Right ventricle myocardium inferior (tissue), 1 donor: ENCODE measurements at places on chromosomes 5 and 9.

DNA sequence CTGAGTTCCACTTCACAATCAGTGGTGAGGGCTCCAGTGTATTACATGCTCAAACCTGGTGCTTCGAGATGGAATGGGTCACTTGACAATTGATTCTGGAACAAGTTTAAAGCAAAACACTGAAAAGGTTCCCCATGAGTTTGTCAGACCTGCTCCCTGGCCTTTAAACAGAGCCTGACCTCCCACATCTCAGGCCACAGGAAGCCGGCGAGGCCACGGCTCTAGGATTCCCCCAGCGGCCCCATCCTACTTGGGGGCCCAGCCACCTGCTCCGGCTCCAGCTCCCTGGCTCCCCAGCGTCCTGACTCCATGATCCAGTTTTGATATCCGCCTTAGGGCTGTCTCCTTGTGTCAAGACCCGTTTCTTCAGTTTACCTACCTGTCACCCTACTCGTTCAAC lies 62.0 kb downstream of the TTLL11 start:
- no peak for DNase-seq

- peak; percentile 57 for DNase-seq
These were observed 127.2 kb downstream of the OLFM1 start for GRCh38 chr9:135214706-135215105.

- no peak for DNase-seq
These were observed 1.5 kb upstream of the TTC39B start for GRCh38 chr9:15308511-15308910.

DNA sequence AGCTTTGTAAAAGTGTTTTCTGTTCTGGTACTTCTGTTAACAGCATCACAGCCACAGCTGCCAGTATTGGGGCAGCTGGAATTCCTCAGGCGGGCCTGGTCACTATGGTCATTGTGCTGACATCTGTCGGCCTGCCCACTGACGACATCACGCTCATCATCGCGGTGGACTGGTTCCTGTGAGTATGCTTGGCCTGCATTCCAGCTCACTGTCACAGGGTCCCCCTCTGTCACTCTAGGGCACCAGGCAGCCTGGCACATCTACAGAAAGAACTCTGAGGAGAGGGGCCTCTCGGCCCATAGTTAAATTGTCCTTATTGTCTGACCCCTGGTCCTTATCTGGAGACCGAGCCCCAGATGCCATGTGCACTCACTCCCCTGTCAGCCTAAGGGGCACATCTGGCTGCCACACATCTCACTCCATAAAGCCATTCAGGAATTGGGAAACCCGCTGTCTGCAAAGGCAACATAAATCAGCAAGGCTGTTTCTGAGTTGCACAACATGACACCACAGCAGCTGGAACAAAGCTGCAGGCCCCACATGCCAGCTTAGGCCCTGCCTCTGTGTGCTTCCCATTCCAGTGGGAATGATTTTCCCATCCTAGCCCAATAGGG lies 77.5 kb downstream of the SLC1A3 start:
- peak; percentile 80 for DNase-seq

GRCh38 chr5:56229111-56229510 lies 4.0 kb downstream of the ANKRD55 start:
- no peak for DNase-seq

- DNase-seq: no peak
These were observed 2.5 kb downstream of the EGFL7 start for GRCh38 chr9:136665111-136665703.

DNA sequence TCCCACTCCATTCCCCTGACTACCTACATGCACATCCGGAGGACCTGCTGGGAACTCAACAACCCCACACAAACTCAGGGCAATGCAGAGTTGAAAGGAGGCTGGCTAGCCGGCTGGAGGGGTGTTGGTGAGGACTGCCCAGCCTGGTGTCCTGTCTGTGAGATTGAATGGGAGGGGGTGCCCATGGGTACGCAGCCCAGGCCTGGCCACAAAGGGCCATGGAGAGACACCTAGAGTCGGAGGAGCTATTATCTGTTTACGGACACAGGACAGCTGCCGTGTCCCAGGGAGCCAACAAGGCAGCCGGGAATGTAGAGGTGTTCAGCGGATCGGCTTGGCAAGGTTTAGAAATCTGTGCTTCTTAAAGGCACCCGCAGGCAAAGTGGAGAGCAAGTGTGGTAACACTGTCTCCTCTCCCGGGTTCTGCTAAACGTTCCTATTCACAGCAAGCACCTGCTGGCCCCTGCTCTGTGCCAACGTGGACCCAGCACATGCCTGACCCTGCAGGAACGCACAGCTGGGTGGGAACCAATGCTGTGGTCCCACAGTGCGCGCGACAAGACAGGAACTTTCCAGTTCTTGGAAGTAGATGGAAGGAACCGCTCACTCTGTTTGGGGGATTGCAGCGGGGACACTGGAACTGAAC lies 166.7 kb downstream of the DAB2IP start:
- no peak for DNase-seq

GRCh38 chr5:18764161-18764560 lies 1129.9 kb downstream of the TAF11L14 start:
- no peak for DNase-seq

GRCh38 chr5:81850501-81851357 lies 99.8 kb upstream of the SSBP2 start:
- DNase-seq: no peak

DNA sequence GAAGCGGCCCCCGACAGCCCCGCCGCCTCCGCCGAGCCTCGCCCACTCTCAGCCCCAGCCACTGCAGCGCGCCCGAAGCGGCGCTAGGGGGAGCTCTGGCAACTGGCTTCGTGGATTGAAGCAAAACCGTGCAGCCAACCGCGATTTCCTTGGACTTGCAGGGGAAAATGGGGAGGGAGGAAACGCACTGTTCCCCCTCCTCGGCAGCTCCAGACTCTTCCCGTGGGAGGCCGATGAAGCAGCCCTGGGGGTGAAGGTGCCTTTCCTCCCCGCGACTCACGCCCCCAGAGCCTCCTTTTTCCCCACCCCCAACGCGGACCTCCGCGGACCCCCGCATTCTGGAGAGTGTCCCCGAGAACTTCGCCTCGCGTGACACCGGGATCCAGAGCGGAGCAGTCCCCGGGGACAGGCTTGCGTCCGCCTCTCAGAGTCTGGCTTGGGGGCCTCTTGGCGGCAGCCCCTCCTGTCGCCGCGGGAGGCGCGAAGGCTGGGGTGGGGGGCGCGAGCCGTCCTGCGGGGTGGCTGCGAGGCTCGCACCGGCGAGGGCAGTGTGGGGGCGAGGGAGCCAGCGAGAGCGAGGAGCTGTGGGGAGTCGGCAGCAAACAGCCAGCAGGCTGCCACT lies 3.8 kb downstream of the IER5L start:
- peak; percentile 96 for DNase-seq

DNA sequence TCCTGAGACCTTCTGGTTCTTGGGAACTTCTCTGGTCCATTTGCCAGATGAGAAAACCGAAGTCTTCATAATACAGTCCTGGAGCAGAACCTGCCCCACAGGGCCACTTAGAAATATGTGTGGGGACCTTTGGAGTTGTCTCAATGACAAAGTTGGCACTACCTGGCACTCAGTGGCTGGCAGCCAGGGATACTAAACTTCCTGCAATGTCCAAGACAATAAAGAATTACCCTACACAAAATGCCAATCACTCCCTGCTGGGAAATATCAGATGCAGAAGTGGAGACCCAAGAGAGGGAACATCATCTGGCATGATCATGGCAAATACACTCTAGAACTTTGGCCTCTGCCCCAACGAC lies 29.6 kb downstream of the ADRB2 start:
- no peak for DNase-seq

GRCh38 chr5:113364466-113364865 lies 70.3 kb downstream of the TSSK1B start:
- DNase-seq: no peak

DNA sequence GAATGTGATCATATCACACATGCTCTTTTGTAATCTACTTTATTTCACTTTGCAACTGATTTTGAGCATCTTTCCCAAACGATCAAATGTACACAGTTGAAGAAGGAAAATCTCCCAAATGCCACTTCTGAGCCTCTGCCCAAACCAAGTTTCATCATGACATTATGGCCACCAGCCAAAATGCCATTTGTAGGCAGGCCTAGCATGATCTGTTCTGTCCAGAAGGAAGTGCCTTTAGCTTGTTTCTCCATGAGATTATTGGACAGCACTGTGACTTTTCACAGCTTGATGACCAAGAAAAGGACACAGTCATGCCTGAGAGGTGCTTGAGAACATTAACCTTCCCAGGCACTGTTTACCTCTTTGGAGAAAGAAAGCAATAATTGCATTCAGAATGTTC lies 73.2 kb upstream of the PIP5K1B start:
- no peak for DNase-seq

DNA sequence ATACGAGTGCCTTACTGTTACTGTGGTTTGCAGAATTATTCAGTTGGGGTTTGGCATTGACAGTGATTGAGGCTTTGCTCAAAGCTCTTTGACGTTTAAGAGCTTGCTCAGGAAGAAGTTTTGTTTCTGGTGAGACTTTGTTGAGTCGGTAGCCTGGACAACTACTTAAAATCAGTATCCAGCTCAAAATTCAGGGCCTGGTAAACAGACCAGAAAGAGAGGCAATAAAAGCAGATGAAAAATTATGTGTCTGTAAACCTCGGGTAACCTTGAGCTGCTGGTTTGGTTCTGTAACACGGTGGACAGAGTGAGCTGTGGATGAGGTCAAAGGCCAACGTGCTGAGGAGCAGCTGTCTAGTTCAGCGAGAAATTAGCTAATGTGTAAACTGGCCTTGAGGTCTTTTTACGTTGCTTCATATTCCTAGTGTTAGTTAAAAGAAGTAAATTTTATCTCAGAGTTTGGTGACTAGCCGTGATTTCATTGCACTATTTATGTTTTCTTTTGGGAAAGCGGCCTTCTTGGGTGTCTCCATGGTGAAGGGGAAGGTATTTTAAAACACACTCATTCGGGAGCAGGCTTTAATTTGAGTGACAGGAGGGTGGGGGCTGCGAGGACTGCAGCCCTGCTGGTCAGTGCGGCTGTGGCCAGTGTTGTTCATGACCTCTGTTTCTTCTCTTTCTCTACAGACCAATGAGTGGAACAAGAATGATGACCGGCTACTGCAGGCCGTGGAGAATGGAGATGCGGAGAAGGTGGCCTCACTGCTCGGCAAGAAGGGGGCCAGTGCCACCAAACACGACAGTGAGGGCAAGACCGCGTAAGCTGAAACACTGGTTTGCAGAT lies 82.0 kb upstream of the TTC23L start:
- DNase-seq: no peak

DNA sequence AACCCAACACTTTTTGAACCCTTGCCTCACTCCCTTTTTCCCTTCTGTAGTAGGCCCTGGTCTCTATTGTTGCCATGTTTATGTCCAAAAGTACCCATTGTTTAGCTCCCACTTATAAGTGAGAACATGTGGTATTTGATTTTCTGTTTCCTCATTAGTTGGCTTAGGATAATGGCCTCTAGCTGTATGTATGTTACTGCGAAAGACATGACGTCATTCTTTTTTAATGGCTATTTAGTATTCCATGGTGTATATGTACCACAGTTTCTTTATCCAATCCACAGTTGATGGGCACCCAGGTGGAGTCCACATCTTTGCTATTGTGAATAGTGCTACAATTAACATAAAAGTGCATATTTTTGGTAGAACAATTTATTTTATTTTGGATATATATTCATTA lies 90.3 kb upstream of the PTPRD start:
- no peak for DNase-seq

- no peak for DNase-seq
These were observed 548 bp downstream of the CEP120 start for GRCh38 chr5:123422433-123423277.

DNA sequence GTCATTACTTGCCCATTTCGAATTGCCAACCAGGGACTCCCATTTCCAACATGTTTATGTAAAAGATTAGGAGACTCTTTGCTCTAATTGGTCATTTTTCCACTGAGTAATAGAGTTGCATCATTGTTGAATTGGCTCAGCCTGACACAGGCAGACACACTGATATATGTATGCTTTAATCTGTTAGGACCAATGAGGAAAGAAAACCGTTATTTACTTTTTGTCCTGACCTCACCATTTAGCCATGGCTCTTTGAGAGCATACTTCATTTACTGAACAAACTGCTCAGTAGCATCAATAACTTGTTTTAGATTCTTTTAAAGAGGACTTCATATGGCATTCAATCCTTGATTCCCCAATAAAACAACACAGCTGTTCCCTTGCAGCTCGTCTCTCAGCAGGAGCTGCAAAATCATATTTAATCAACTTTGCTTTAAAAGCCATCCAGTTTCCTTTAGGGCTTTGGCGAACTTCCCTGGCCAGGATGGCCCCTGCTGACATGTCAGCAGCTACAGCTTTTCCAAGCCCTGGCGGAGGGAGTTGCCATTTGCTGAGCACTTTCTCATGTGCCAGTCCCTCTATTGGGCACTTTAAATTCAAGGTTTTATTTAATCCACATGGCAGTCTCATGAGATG lies 251.5 kb upstream of the TNC start:
- peak; percentile 56 for DNase-seq

DNA sequence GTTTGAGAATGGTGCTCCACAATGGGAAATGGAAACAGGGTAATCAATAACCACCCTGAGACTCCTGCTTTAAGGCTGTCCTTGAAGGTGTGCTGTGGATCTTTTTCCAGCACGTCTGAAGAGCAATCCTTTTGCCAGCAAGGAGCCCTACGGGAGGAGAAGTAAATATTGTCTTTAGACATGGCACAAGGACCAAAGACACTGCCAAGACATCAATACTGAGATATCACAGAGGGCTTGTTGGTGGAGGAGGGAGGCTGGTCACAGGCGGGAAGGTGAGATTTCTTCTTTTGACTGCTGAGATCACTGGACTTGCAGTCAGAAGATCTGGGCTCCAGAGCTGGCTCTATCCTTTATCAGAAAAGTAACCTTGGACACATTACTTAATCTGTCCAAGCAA lies 135.0 kb upstream of the ZNF462 start:
- no peak for DNase-seq

- DNase-seq: no peak
These were observed 6.1 kb upstream of the CTNNAL1 start for GRCh38 chr9:109019420-109019819.

GRCh38 chr5:120207129-120207528 lies 257.0 kb upstream of the PRR16 start:
- no peak for DNase-seq

DNA sequence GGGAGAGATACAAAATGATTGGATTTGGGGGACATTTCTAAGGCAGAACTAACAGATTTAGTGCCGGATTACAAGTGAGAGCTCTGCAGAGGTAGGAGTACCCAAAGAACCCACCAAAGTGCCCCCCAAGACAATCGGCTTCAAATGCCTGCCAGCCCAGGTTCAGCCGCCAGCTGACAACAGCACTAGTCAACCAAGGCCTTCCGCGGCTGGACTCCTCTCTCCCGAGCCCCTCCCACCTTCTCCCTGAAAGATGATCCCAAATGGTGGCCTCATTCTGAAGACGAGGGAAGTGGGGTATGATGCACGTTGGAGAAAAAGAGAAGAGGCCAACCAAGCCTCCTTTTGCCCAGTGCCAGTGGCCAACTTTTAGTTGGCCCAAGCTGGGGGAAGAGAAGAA lies 210.4 kb upstream of the SLC30A5 start:
- no peak for DNase-seq

DNA sequence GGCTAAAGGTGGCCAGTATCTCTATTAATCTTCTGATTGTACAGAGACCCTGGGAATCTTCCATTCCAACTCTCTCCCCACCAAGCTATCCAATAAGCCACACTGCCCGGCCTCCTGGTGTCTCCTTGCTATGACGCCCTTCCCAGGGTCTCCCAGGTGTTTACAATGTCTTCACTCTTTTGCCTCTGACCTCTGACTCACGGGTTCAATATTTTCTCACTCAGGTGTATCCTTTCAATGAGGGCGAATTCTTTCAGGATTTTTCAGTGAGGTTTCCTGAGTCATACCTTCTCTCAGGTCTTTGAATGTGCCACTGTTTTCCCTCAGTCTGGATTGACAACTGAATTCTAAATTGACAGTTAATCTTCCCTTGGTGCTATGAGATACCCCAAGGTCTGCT lies 53.7 kb upstream of the IRX4 start:
- no peak for DNase-seq

GRCh38 chr5:82809420-82810143 lies 267.6 kb downstream of the TMEM167A start:
- no peak for DNase-seq
